Esophagus squamous epithelium (tissue), 5 donors: ENCODE measurements at places on chromosomes 11 and 22.

- no peak for DNase-seq
These were observed 1.0 kb downstream of the PHETA2 start for GRCh38 chr22:42074846-42075676.

DNA sequence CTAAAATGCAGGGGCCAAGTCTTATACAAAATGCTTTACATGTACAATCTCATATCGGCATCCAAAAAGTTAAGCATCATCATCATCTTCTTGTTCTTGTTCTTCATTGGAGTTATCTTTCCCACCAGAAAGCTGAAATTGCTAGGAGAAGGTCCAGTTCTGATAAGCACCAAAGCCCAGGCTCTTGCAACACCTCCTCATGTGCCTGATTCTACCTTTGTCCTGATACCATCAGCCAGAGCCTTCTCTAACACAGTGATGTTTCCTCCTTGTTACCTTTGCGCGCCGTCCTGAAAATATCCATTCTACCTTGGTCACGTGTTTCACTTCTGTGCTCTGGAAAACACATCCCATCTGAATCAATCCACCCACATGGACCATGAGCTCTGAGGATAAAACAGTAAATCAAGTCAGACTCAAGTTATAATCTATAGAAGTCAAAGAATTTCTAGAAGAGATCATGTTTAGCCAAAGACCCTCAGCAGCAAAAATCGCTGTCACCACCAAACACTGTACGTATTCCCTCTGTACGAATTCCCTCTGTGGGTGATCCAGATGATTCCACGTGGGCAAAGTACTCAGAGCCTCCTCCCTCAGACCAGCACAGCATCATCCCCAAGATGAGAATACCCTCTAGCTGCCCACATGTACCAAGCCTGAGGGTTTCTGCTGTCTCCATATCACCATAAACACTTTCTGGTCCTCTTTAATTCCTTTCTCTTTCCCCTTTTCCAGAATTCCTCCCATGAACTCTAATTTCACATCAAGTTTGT lies 19.0 kb downstream of the JAML start:
- no peak for DNase-seq

DNA sequence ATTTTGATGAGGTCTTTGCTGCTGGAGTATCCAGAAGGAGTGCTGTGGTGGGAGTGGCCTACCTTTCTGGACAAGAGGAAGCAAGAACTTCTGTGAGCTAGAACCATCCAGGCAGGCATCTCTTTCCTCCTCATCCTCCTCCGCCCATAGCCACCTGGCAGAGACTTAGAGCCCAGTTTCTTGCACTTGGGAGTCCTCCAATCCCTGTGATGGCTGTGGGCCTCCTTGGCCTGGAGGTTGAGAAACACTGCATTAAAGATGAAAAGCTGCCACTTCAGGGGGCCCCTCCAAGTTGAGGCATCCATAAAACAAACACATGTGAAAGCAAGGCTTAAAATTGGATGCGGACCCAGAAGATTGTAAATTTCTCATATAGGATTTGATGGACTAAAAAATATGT lies 110.3 kb downstream of the ZBTB16 start:
- no peak for DNase-seq

GRCh38 chr11:86957976-86958646 lies 2.9 kb upstream of the FZD4 start:
- no peak for DNase-seq

DNA sequence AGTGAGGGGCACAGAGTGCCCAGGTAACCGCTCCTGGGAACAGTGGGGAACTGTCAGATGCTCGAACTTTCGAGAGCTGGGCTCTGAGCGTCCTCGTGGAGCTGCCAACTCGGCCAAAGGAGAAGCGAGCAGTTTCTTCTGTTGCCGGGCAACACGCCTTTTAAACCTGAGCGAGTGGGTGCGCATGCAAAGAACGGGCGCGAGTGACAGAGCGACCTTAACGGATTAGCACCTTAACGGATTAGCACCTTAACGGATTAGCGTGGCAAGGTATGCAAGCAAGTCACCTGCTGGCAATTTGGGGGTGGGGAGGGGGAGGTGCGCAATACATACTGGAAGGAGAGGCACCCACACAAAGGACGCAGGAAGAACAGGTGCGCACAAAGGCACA lies 61.8 kb upstream of the PRODH start:
- no peak for DNase-seq

- DNase-seq: no peak
These were observed 49.2 kb upstream of the CABP7 start for GRCh38 chr22:29670626-29671025.

DNA sequence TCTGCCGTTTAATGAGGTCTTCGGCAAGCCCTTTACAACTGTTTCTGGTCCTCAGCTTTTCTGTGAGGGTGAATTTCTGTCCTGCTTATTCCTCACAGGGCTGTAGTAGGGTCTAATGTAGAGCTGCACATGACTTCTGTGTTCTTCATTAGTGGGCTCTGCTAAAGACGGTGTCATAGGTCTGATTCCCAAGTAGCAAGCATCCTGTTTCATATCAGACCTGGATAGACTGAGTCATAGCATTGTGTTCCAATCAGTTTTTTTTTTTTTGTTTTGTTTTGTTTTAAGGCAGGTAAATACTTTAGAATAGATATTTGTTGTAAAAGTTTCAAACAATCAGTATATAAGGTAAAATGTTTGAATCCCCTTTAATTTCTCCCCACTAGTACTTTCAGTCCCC lies 35.4 kb downstream of the BIRC2 start:
- no peak for DNase-seq

- DNase-seq: no peak
These were observed 10.7 kb downstream of the MAML2 start for GRCh38 chr11:96332126-96332771.

DNA sequence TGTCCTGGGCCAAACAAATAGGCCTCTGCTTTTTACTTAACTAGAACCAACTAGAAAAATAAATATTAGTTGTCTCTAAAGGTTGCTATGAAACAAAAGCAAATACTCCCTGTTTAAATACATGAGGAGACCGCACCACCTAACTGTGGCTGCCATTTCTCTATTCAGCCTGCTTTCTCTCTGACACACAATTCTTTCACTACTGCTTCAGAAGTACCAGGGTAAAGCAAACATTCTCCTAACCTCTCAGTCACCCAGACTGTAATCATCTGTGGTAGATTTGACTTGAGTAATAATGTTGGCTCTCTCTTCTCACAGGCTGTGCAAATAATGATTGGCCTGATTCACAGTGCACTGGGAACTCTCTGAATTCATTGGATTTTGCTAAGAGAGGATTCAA lies 41.0 kb upstream of the MS4A8 start:
- DNase-seq: no peak

GRCh38 chr11:73248526-73249185 lies 23.5 kb upstream of the P2RY6 start:
- DNase-seq: no peak
